Activated T-helper 2 cell treated with anti-CD3 and anti-CD28 coated beads, Interferon-gamma antibody, Interleukin-2, Interleukin-4, amounts not matched to agents 10 μg/mL and 5 μg/mL and 100 μg/mL, durations not matched to agents 14 hours and 24 hours and 36 hours (primary cell): ENCODE measurements at places on chromosomes 3 and 15.

DNA sequence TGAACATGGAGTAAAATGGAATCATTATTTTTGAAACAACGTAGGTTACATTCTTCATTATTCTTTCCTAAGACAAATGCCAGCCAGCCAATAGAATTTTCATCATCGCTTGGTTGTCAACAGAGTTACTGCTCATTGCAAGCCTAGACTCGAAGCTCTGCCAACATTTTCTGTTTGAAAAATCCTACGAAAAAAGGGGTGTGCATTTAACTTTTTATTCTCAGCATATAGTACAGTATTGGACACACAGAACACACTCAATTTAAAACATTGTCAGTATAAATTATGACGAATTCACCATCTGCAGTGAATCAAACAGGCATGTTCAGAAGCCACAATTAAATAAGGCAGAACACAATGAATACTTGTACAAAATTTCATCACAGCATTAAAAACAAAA is 232.1 kb downstream of the NR1D2 start:
- no peak for DNase-seq

DNA sequence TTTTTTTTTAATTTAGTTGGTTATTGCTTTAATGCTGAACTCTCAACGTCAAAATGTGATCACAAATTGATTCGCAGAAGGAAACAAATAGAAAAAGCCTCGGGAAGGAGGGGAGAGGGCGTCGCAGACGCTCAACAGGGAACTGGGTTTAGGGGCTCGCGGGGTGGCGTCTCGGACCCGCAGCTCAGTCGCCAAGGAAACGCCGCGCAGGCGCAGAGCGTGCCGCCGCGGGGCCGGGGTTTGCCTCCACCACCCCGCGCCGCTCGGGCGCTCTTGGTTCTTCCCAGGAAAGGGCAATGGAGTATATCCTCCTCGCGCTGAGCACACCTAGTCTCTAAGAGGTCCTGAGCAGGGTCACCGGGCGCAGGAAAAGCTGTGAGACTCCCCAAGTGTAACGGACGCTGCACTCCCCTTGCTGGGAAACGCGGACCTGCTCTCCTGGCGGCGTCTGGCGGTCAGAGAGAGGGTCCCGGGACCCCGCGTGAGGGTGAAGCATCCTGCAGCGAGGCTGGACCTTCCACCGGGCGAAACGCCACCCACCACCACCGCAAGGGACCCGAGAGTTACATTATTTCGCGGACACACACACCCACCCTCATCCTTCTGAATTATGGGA is 753 bp downstream of the PLCH1 start:
- peak; percentile 12 for DNase-seq

DNA sequence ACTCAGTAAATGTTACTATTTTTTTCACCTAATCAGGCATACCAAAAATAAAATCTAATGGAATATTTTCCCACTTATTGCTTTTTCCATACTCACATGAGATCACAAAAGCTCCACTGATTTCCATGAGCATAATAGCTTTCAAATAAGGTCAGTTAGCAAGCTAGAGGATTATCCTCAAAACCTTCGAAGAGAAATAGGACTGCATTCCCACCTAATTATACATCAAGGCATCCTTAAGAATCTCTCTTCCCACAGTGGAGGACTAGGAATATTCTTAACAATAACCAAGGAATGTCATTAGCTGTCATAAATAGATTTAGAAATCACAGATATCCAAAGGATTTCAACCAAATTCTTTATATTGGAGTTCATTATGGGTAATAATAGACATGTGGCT is 127.9 kb upstream of the STT3B start:
- DNase-seq, result no peak

GRCh38 chr3:133023362-133023761 is 14.8 kb upstream of the TMEM108 start:
- no peak for DNase-seq

DNA sequence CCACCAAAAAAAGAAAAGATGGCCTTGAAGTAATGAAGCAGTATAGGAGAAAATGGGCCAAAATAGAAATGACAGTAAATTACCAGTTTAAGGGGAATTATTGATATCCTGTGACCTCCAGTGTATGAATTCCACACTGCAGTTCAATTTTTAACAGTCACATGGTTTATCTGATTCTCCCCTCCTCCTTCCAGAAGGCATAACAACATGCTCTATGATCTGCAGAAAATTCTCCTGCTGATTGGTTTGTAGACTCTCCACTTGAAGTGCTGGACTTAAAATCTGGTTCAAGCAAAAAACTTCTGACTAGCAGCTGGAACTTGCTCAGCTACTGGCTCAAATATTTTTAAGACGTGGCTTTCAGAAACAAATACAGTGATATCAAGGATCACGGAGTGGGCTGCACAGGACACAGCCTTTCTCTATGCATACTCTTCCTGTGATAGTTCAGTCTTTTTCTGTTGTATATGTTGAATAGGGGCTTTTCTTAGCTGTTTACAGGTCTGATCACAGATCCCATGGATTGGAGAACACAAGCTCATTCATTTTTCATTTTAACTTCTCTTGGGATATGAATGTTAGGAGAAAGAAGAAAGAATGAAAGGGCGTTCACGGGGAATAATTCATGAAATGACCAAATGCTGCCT is 211.5 kb downstream of the LSAMP start:
- no peak for DNase-seq

DNA sequence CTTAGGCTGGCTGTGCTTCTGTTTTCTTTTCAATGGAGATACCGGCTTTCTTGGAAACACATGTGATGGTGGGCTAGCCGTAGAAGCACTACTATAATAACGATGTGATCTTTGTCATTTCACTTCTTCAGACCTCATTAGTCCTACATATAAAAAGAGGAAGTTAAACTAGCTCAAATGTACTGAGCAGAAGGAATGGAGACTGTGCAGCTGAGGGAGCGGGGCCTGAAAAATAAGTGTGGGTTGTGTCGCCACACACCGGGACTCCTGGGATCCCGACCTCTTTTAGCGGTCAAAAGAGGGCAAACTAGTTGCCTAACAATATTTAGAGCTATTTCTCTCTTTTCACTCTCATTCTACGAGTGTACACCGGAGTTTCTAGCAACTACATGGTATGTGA is 1.0 kb upstream of the RNF7 start:
- no peak for DNase-seq

GRCh38 chr3:42683875-42684598 is 1.3 kb upstream of the KLHL40 start:
- no peak for DNase-seq

- no peak for DNase-seq
Measured at GRCh38 chr3:182248349-182248880, 536.7 kb downstream of the SOX2 start.

- no peak for DNase-seq
Measured at GRCh38 chr15:58519516-58519915, 87.7 kb downstream of the LIPC start.

GRCh38 chr15:85745023-85745422 is 49.7 kb downstream of the KLHL25 start:
- DNase-seq, result no peak

- DNase-seq, result no peak
Measured at GRCh38 chr3:153919773-153920172, 201.4 kb upstream of the ARHGEF26 start.

- no peak for DNase-seq
Measured at GRCh38 chr3:194294199-194294894, 56.8 kb downstream of the CPN2 start.

DNA sequence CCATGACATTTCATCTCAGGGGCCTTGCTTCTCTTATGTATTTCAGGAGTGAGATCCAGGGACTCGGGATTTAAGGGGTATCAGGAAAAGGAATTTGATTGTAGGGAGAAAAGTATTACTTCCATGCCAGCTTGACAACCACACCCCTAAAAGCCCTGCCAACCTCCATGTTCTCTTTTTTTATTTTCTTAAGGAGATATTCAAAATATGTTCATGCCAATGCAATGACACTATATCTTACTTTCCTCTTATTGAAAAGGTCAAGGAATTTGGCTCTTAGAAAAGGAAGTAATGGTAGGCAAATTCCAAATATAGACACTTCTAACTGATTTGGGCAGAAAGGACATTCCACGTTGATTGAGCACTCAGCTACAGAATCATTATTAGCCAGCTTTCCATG is 407.5 kb upstream of the NECTIN3 start:
- no peak for DNase-seq

DNA sequence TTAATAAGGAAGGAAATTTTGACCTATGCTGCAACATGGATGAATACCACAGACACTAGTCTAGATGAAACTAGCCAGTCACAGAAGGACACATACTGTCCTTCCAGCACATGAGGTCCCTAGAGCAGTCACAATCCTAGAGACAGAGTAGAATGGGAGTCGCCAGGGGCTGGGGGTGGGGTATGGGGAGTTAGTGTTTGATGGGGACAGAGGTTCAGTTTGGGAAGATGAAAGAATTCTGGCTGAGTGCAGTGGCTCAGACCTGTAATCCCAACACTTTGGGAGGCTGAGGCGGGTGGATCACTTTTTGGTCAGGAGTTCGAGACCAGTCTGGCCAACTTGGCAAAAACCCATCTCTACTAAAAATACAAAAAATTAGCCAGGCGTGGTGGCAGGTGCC is 99.2 kb downstream of the TPRA1 start:
- DNase-seq, result no peak

GRCh38 chr15:55250392-55250791 is 39.2 kb downstream of the RAB27A start:
- no peak for DNase-seq

DNA sequence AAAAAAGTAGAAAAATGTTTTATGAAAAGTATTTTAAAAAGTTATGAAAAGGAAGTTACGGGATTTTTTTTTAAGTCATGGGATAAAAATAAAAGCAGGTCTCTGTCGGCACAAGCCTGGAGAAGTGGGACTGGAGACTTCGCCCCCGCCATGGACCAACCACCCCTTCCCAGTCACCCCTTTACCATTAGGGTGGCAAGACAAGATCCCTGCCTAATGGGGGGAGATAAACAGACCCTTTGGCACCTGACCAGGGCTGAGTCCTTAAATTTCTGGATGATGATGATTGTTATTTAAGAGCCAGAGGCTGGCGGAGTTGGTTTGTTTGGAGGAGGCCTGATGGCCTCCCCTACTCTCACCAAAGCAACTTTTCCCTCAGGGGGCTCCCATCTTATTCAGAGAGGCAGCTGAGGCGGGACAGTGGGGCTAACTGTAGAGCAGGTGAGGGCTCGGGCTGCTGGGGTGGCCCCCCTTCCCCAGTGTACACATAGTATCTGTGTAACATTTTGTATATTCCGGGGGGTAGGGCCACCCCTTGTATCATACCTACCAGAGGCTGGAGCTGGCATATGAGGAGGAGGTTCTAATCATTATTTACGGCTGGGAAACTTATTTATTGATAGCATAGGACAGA is 74.0 kb downstream of the ADAMTS7 start:
- no peak for DNase-seq

GRCh38 chr3:172713316-172713715 is 2.4 kb upstream of the NCEH1 start:
- no peak for DNase-seq

DNA sequence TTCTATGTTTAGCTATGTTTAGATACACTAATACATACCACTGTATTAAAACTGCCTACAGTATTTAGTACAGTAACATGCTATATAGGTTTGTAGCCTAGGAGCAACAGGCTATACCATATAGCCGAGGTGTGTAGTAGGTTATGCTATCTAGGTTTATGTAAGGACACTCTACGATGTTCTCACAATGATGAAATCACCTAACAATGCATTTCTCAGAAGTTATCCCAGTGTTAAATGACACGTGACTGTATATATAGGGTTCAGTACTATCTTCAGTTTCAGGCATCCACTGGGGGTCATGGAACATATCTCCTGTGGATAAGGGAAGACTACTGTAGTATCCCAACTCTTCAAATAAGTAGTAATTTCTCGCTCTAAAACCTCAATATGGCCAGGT is 97.4 kb downstream of the TMCC1 start:
- DNase-seq, result no peak

DNA sequence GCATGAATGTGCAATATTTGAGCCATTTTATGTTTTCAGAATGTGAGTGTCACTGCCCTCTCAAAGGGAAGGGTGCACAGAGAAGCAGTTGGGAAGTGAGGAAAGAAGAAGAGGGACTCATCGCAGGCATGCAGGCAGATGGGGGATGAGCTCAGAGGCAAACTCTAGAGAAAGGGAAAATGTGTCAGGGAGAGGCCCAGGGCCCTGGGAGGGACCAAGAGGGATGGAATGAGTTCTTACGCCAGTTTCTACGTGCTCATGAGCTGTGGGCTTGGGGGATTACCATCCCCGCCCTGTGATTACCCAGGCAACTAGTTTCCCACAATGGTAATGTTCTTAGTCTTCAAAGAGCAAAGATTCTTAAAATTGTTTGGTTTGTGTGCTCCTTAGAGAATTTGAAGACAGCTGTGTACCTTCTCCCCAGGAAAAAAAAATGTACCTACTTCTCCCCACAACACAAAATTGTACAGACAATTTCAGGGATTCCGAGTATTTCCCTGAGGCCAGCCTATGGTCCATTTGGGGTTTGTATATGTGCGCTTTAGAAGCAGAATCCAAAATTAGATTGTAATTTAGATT is 17.8 kb downstream of the GCSAM start:
- no peak for DNase-seq

DNA sequence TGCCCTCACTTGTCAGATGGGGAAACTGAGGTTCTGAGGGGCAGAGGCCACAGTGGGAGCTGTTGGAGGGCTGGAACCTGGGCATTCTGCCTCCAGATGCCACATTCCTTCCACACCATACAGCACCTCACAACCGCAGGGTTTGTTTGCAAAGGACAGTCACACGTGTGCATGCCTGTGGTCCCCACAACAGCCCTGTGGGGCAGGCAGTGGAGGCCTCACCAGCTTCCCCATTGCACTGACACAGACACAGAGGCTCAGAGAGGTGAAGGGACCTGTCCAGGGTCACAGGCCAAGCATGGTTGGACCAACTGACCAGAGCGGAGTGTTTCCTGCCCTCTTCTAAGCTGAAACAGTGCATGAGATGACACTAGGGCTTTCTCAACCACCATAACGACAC is 75.2 kb upstream of the SEC13 start:
- no peak for DNase-seq

- no peak for DNase-seq
Measured at GRCh38 chr3:4551051-4551711, 58.0 kb downstream of the ITPR1 start.

GRCh38 chr15:45729141-45729540 is 94.3 kb downstream of the SQOR start:
- no peak for DNase-seq

DNA sequence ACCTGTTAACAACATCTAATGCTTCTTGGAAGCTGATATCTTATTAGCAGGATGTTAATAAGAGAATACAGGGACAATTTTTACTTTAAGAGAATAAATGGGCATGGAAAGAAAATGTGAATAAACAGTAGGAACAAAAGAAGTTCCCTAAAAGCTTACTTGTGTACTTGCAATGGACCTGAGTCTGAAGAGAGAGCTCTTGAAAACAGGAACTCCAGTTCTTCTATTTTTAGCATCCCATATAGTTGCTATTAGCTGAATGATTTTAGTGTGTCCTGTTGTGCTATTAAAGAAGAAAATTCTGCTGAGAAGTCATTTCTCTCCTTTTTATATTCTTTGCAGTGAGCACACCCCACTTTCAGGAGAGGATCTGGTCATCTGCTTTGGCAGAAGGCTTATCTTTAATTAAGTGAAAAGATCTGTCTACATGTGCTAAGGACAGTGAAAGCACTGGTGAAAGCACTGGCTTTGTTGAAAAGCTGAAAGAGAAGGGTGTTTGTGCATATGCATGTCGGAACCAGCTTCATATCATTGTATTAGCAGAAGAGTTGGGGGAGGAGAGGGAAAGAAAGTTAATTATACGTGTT is 1.4 kb upstream of the ST3GAL6 start:
- no peak for DNase-seq
